ENCODE measurements at places on chromosomes 13 and 19.

- peak; percentile 91 for DNase-seq
These were observed at the start of gene FKBP8 for GRCh38 chr19:18542941-18543813. Gene FKBP8 (minus strand): TSS chr19:18543573. CDS start chr19:18541970, 1,603 bp downstream.

- peak; percentile 68 for DNase-seq
These were observed 138.9 kb upstream of the RFC3 start for GRCh38 chr13:33678906-33679657.

GRCh38 chr13:23384111-23384510, 49.4 kb downstream of the SACS start:
- no peak for DNase-seq

DNA sequence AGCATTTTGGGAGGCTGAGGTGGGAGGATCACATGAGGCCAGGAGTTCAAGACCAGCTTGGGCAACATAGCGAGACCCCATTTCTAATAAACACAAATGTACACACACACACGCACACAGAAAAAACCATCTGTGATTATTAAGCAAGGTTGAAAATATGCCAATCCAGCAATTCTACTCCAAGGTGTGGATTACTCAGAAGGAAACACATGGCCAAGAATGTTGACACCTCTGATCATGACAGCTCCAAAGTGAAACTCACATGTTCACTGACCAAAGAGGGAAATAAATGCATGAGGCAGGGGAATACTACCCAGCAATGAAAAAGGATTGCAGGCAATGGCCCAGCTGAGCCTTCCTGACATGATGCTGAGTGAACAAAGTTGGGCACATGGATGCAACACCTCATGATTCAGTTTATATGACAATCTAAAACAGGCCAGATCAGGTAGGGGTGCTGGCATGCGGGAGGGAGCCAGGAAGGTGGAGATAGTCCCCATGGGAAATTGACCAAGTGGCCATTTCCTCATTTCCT, 4.4 kb downstream of the DOCK6 start:
- DNase-seq = no peak

- DNase-seq = no peak
These were observed 35.4 kb downstream of the ZNF557 start for GRCh38 chr19:7104747-7105447.

- no peak for DNase-seq
These were observed 833.0 kb downstream of the EFNB2 start for GRCh38 chr13:105702441-105702840.

DNA sequence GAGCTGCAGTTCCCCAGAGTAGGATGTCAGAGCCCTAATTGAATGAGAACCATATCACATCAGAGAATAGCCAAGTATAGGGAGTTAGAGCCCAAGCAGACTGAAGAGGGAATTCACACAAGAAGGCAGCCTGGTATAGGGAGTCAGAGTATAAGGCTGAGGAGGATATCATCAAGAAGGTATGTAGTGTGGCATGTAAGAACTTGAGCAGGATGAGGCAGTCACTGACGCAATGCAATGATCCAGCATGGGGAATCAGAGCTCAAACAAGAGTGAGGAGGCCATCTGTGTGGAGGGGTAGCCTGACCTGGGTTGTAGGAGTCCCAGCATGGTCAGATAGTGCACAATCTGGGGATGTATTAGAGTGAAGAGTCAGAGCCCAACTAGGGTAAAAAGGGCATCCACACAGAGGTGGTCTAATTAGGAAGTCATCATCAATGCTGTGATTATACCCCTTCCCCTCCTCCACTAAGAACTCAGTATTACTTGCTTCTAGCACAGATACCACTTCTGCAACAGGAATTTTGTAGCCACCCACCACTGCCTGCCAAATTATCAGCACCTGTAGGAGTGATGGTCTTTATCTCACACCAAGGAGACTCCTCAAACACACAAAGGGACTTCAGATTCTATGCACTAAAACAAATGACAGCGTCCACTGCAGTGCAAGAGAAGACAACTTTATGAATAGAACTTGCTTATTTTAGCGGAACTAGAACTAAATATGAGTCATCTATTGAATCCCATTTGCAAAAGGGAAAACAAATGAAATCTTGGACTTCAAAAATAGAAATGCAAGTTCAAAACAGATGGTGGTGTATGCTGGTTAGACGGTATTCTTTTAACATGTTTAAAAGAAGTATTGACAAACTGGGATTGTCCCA, 107.2 kb downstream of the FNDC3A start:
- no peak for DNase-seq

GRCh38 chr13:68056816-68057710, 826.9 kb upstream of the PCDH9 start:
- DNase-seq = no peak

DNA sequence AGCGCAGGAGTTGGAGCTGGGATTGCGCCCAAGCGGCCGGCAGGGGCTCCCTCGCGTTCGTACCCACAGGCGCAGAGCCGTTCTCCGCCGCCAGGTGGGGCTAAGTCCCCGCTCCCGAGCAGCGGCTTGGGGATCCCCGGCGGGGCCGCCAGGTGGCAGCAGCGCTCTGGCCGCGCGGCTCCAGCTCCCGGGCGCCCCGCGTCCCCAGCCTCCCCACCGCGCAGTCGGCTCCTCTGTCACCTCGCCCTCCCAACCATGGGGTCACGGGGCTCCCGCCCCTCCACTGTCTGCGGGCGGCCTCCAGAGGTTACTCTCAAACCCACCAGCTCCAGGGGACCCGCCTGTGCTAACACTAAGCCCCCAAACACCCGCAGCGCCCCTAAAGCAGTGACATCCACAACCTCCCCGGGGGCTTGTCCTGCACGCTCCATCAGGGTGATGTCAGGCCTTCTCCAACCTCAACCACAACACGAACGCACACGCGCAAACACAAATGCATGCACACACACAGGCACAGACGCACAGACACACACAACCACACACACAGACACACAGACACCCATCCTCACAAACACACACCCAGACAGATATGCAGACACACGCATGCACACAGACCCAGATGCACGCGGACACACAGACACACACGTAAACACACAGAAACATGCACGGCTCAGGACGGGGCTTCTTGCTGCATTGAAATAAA, 18.4 kb upstream of the KCTD15 start:
- peak; percentile 74 for DNase-seq

DNA sequence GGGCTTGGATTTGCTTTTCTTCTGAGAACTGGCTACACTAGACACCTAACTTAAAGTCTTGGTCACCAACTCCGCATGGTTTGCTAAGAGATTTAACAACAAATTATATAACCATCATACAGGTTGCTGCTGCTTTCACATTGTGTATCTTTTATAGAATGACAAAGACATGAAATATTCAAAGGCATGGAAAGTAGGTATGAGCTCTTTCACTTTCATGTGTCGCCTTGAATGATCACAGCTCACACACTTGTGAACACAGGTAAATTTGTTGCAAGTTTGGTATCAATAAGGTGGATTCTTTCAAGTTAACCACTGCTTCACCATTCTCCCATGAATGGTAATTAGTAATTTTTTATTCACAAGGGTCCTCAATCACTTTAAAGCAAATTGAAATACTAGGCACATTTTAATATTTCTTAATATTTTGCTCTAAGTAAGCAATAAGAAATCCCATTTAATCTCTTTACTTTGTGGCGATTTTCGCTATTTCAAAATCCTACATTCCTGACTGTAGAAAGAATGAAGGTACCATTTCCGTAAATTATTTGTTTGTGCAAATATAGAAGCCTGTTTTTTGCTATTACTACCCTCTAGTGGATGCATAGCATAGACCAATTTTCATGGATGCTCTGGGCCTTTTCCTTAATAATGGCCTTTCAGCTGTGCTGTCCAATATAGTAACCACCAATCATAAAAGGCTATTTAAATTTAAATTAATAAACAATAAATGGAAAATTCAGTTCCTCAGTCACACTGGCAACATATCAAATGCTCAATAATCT, 45.5 kb upstream of the FREM2 start:
- DNase-seq = no peak
